ENCODE measurements at places on chromosomes 16 and 17.
A peak's percentile ranks its signal among the peaks of the same experiment; 100 is the strongest.

DNA sequence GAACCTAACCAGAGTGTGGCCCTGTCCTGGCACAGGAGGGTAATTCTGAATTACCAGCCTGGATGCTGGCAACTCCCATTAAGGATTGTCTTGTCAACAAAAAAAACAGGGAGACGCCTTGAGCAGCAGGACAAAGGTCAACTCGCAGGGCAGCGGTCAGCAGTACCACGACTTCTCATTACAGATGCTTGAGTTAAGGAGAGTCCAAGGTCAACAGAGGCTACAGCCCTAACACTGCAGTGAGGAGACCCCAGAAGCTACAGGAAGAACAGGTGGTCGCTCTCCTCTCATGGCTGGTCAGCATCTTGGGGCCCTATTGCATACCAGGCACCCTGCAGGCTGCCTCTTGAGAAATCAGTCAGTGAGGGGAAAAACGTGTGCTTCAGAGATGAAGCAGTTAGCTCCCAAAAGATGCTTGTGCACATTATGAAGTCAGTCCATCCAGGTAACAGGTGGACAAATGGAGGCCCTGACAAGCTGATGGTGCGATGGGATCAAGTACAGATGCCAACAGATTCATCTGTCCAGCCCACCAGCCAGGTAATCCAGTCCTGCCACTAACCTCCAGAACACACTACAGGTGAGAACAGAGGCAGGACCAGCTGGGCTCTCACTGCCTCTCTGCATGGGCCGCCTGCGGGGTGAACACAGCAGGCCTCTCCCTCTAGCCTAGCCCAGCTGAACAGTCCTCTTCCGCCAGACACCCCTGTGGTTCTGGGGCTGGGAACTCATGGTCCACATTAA, 4.2 kb downstream of the CSNK1D start:
- no peak for DNase-seq

DNA sequence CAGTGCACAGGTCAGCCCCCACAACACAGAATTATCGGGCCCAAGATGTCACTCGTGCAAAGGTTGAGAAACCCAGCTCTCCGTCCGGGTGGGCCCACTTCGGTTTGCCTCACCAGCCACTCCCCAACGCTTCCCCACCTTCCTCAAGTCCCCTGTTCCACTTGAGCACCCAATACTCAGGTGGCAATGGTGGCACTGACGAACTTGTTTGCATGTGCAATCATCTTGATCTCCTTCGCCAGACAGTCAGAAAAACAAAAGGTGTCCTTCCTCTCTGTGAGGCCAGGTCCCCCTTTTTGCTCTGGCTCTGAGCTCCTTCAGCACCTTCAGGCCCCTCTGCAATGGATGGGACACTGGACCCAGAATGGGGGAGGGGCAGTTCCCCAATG, 3.7 kb downstream of the GGA2 start:
- DNase-seq = no peak

- DNase-seq = no peak
Measured at GRCh38 chr16:54542805-54543505, 256.4 kb upstream of the IRX3 start.

- DNase-seq = no peak
Measured at GRCh38 chr17:74531231-74531761, at the start of gene CD300LB. Gene CD300LB, minus strand, starts transcription at chr17:74531475. Its CDS starts 125 bp downstream, at chr17:74531350.

- DNase-seq = no peak
Measured at GRCh38 chr17:70230850-70231640, 61.7 kb downstream of the KCNJ2 start.

- DNase-seq = peak; percentile 83
Measured at GRCh38 chr16:10514369-10515055, 65.9 kb downstream of the EMP2 start.
